GM12878 (cell line): ENCODE measurements at places on chromosomes 16 and 17. TPM values are rescaled to one million over a fixed set of nuclear protein-coding genes. Genes with fewer than 3 reads are reported as not detected.

DERL2 gene
- total RNA-seq: 59.4 and 60.4 TPM in 2 replicates

- peak overlapping the region; percentile 17; the same call in 1 of the 2 replicates for H3K4me3 ChIP-seq
- H3K36me3 ChIP-seq: peaks cover 6% of the 10 kb centered on the region; the same call in 1 of the 2 replicates
- H3K27me3 ChIP-seq: no peaks in the 10 kb centered on the region
- peaks cover 50% of the 10 kb centered on the region for H3K4me1 ChIP-seq
- DNase-seq: peak; percentile 73
These were observed 13.7 kb downstream of the KANSL1 start for GRCh38 chr17:46179375-46179999.

DNA sequence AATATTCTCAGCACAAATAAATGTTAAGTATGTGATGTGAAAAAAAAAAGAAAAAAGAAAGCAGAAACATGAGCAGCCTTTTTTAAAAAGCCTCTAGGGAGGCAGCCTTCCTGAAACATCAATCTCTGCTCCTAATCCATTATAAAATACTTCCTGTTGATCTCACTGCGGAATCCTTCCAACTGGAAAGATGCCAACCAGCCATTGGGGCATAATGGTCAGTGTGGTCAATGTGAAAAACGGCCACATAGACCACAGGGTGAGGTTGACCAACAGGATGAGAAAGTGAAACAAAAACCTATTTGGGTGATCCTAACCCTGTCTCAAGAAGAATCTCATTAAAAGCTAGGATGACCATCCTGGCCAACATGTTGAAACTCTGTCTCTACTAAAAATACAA, 26.1 kb upstream of the ABCA8 start:
- no peaks in the 10 kb centered on the region for H3K27me3 ChIP-seq
- H3K4me1 ChIP-seq: no peaks in the 10 kb centered on the region; the same call in 1 of the 2 replicates
- peak; percentile 32 for DNase-seq
- H3K4me3 ChIP-seq: no peak overlapping the region
- no peak overlapping the region for H3K27ac ChIP-seq

DNA sequence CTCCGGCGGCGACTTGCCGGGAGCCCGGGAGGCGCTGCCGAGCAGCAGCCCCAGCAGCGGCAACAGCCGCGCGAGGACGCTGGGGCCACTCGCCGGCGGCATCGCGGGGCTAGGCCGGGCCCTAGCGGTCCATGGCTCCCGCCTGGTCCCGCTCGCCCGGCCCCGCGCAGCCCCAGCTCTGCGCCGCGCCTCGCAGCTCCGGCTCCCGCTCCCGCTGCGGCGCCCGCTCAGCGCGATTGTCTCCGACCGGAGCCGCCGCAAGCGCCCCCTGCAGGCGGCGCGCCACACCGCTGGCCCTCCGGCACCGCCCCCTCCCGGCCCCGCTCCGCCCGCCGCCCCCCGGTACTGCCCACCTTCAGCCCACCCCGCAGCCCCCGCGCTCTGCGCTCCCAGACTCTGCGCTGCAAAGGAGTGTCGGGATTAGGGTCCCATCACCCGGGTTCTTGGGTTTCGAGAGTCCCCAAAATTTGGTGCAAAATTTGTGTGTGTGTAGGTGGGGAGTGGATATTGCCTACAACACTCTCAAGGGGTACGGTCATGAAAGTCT, at the start of gene FAM171A2:
FAM171A2 (minus strand) TSS at position 241 of the 547 bp plus-strand sequence; CDS start at position 102, 139 bp downstream.
- peak within 1 kb of the TSS; percentile 67 for H3K4me3 ChIP-seq
- H3K36me3 ChIP-seq: no peaks in the 10 kb centered on the region
- no peak for DNase-seq
- H3K27me3 ChIP-seq: no peaks in the 10 kb centered on the region; the same call in 1 of the 2 replicates
- no peaks in the 10 kb centered on the region for H3K4me1 ChIP-seq
- no peak within 1 kb of the TSS for H3K27ac ChIP-seq
